ENCODE measurements at places on chromosomes 6 and 20.

DNA sequence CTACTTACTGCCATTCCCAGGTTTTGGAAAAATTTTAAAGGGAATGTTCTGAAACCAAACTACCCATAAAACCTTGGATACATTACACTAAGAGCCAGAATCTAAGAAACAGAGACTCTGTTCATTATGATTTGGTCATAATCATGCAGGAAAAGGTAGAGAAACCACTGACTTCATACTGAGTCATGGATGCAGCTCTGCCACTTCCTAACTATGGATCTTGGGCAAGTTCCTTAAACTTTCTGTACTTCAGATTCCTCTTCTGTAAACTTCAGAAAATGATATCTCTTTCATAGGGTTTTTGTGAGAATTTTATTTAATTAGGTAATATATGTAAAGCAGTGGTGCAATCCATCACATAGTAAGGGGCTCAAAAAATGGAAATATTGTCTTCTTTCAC lies 20.0 kb downstream of the PLA2G7 start:
- no peak for DNase-seq

DNA sequence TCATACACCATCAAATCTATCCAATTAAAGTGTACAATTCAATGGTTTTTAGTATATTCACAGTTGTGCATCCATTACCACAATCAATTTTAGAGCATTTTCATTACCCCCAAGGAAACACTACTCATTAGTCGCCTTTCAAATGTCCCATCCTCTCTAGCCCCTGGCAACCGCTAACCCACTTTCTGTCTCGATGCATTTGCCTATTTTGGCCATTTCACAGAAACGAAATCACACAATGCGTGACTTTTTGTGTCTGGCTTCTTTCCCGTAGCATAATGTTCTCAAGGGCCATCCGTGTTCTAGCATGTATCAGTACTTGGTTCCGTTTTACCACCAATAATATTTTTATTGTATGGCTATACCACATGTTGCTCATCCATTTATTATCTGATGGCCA lies 51.7 kb downstream of the PPP1R3G start:
- DNase-seq, result no peak

- DNase-seq, result no peak
These were observed 15.8 kb upstream of the GPR6 start for GRCh38 chr6:109962271-109962670.

- DNase-seq, result peak; percentile 83
These were observed 728.3 kb downstream of the MAFB start for GRCh38 chr20:39960522-39961428.

DNA sequence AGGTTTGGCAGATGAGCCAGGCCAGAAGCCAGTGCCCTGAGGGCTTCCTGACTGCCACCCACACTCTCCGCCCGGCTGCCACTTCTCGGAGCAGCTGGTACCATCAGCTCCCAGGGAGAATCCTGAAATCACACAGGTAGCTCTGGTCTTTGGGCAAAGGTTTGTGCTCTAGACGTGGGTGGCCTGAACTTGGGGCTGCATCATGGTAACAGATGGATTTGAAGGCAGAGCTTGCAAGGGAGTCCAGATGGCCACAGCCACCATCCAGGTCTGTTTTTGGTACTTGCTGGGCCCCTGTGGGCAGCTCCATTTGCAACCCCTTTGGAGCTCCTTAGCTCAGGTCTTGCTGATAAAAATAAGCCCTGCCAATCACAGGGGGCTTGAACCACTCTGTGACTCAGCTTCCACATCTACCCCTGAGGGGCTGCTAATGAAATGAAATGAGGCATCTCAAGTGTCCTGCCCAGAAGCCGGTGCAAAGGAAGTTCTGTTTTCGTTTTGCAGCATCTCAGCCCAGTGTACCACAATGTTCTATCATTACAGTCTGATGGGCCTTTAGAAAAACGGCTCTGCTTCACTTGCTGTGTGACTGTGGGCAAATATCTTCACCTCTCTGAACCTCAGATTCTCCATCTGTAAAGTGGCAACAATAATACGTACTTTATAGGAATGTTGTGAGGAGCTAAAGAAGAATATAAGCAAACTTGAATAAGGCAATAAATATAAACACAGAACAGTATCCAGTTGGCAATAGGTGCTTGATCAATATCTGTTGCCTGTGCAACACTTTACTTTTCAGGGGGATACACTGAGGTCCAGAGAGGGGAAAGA lies 25.1 kb upstream of the CDH22 start:
- peak; percentile 72 for DNase-seq

DNA sequence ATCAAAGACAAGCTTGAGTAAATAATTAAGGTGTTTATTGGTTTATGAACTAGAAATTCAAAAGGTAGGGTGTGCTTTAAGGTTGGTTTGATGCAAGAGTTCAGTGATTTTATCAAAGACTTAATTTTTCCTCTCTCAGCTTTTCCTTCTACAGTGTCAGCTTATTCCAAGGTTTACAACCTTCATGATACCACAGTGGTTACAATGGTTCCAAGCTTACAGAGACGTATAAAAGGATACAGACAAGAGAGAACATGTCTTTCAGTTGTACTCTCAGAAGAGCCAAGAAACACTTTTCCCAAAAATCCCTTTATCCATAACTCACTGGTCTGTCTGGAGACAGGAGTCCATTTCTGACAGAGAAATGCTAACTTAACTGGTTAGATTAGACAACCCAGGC lies 93.5 kb upstream of the LOC128125822 start:
- DNase-seq, result no peak

DNA sequence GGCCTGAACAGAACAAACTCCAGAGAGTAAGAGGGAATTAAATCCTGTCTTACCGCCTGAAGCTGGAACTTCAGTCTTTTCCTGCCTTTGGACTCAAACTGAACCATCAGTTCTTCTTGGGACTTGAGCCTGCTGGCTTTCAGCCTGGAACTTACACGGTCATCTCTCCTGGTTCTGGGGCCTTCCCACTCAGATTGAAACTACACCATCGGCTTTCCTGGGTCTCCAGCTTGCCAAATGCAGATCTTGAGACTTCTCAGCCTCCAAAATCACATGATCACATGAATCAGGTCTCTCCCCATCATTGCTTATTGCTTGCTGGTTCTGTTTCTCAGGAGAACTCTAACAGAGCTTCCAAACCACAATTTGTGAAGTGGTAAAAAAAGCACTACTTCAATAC lies 276.3 kb downstream of the KIF16B start:
- no peak for DNase-seq
